Bronchial epithelial cell (primary cell): ENCODE measurements at places on chromosomes 11 and 22. TPM values are rescaled to one million over a fixed set of nuclear protein-coding genes. Genes with fewer than 3 reads are reported as not detected.
A peak's percentile ranks its signal among the peaks of the same experiment; 100 is the strongest.

DNA sequence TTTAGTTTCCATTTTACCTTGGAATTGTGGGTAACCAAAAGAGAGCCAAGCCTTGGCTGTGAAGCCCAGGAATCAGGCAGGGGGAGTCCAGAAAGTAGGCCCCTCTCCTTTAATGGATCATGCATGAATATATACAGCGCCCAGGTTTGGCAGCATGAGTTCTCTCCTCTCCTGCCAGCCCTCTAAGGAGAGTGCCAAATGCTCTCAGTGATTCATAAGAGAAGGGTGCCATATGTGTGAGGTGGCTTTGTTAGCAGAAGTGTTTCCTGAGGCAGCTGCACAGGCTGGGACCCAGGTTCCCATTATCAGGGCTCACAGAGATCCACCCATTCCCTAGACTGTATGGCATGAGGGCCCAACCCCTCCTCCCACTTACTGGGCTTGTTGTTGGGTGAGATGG, 52.3 kb upstream of the SCUBE2 start:
- DNase-seq: no peak

DNA sequence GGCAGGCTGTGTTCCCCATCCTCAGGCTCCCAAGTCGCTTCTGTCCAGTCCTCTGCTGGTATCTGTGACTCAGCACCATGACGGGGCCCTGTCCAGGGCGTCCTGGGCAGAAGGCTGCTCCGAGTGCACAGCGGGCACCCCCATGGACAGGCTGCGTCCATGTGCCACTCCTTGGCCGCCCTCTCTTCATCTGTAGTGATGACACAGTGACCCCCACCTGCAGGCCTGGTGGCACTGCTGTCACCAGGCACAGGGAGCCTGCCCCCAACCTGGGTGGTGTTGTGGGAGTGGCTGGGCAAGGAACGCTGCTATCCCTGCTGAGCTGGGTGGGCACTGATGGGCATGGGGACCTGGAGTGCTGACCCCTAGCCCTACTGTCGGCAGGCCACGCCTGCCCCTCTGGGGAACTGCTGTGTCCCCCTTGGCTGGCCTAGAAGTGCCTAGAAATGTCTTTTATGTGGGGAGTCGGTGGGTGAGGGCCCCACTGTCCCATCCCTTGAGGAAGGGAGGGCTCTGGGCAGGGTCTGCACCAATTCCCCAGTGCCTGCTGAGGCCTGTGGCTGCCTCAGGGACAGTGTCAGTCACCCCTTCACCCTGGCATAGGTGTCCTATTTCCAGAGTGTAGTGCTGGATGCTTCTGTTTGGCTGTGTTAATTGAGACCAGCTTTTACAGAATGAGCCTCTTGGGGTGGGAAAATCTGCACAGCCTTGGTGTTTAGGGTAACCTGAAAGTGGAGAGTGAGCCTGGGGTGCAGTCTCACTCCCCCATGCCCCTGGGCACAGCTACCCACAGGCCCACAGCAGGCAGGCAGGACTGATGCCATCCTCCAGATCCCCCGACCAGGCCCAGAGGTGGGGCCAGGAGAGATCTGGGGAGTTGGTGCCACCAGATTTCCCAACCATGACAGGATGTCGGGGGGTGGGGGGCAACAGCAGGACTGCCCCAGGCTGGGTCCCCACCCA, 34.5 kb downstream of the RTN4R start:
- DNase-seq: no peak

- DNase-seq: peak; percentile 73
Observed at GRCh38 chr11:73950869-73951710, at the start of gene DNAJB13. Gene DNAJB13 (plus strand): TSS chr11:73951026. CDS start chr11:73951070, 44 bp downstream.

GRCh38 chr22:29128891-29129807, 56.3 kb downstream of the KREMEN1 start:
- DNase-seq: no peak

DNA sequence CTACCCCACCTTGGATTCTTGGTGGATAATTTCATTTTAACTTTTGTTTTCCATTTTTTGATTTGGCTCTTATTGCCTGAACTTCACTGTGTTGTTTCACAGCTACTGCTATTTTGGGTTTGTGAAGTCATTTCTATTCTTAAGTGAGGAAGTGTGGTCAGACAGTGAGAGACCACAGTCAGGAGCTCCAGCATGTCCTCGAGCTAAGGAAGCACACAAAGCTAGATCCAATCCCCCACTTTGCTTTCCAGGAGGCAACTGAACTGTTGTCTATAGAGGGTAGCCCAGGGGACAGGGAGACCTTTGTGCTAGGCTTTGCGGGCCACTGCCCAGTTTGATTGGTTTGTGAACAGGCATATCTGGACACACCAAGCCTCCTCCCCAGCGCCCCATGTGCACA, 251.8 kb upstream of the KIRREL3 start:
- no peak for DNase-seq

DNA sequence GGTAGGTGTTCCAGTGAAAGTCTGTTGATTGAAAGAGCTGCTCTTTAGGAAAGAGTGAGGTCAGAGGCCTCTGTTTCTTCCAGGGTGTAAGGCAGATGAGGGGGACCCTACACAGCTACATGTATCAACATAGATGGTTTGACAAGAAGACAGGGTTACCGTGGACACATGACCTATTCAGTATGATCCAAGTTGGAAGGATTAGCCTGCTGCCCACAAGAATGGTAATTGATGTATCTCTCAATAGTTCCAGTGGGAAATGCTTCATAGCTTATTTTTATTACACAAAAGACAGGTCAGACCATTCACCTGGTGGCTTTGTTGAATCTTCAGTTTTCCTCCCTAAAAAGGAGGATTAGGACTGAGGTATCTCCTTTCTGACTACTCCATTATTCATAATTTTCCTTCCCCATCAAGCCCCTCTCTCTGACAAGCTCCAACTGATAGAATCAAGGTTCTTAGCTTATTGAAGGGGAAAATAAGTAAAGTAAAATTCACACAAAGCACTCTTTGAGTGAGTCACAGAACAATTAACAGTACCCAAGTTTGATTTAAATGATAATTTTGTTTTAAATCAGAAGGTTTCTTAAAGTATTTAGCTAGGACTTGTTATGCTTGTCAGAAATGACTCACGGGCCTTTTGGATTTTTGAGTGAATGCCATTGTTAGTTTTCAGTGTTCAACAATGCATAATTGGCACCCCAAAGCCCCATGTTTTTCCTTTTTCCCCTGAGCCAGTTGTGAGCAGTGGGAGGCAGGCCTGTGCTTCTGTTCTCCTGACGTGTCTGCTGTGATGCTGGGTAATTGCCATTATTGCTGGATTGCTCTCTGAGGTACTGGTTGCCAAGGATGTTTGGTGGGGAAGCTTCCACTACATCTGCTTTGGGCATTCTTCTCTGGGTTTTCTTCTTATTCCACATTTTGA, 373.2 kb downstream of the DDX10 start:
- peak; percentile 46 for DNase-seq

DNA sequence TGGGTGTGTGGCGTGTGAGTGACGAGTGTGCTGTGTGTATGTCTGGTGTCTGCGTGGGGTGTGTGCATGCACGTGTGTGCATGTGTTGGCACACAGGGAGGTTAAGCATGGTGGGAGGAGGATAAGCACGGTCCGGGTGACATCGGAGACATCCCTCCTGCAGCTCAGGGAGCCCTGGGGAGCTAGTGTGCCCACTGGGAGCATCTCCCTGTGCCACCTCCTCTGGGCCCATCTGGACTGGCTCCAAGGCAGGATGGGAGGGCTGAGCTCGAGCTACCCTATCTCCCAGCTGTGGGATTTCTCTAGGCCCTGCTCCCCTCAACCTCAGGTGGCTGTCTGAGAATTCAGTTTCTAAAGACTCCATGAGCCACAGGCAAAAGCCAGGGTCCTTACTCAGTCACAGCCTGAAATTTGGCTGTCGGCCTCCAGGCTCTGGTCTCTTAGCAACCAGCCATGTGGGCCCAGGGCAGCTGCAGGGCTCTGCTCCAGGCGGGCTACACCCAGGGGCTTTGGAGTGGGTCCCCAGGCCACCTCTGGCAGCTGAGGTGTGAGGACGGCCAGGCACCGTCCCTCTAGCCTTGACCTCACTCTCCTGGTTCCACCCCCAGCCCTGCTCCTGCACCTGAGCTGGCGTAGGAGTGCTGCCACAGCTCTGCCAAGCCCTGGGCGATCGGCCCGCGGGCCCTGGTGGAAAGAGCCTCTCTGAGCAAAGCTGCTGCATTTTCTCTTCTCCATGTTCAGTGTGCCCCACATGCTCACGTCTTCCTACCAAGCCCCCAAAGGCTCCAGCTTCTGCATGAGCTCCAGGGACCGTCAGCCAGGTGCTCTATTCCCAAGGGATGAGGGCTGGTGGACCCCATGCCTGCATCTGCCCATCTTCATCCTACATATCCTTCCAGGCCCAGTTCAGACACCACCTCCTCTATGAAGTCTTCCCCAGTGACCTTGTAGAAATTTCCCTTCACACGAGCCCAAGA, 39.7 kb downstream of the RTL6 start:
- no peak for DNase-seq

DNA sequence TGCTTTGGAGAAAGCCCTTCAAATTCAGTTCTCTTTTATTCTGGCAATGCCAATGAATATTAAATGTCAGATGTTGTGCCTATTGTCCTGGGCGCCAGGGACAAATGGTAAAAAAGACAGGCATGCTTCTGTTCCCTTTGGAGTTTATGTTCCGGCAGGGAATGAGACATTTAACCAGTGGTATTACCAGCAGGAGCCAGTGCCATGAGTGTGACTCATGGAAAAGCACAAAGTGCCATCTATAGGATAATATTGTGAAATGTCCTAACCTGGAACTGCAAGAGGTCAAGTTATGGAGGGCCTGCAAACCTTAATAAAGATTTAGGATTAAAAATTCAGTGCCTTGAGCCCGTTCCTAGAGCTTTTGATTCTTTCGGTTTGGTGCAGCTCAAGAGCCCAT, 39.5 kb downstream of the REXO2 start:
- DNase-seq: peak; percentile 61

- DNase-seq: no peak
Observed at GRCh38 chr22:20423906-20424551, 13.6 kb downstream of the SCARF2 start.

GRCh38 chr11:3950996-3951660, 95.7 kb downstream of the STIM1 start:
- DNase-seq: no peak

DNA sequence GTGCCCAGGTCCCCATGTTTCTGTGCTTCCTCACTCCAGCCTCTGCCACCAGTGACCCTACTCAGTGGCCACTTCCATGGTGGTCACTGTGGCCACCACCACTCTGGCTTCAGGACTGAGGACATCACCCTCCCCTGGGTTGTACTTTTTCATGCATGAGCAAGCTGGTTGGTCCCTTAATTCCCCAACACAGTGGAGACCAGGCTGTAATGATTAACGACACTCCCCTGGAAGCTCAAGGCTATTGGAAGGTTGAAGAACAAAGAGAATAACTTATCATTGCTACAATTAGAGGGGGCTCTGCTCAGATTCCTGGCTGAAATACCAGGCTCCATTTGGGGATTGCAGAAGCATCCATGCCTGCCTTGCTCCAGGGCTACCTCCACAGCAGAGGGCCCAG, 10.5 kb downstream of the PLAAT4 start:
- DNase-seq: no peak

DNA sequence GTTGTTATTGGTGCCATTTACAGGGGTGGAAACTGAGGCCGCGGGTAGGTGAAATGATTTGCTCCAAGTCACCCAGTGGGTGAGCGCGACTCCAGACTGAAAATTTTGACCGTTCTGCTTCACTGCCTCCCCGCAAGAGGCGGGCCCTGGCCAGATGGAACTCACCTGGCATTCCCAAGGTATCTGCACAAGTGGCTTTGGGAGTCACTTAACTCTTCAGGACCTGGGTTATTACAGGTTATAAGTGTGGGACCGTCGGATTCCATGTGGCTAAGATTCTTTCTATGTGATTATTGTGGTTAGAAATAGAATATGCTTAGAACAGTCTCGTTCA, 598 bp downstream of the CABIN1 start:
- peak; percentile 20 for DNase-seq

DNA sequence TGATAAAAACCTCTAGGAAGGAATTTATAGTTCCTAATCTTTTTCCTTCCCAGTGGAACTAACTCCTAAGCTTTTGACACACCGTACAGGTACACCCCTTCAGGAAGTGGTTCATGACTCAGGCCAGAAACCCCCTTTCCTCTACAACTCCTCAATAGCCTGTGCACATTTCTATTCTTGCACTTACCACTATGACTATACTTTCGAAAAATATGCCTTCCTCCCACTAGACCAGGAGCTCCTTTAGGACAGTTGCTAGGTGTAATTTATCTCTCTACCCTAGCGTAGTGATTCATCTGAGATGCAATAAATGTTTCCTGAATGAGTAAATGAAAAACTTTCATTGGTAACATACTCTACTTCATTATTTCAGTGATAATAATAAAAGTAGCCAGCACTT, 14.5 kb downstream of the MAP6 start:
- peak; percentile 91 for DNase-seq

GRCh38 chr11:119427279-119427678, 4.3 kb upstream of the THY1 start:
- peak; percentile 46 for DNase-seq

DNA sequence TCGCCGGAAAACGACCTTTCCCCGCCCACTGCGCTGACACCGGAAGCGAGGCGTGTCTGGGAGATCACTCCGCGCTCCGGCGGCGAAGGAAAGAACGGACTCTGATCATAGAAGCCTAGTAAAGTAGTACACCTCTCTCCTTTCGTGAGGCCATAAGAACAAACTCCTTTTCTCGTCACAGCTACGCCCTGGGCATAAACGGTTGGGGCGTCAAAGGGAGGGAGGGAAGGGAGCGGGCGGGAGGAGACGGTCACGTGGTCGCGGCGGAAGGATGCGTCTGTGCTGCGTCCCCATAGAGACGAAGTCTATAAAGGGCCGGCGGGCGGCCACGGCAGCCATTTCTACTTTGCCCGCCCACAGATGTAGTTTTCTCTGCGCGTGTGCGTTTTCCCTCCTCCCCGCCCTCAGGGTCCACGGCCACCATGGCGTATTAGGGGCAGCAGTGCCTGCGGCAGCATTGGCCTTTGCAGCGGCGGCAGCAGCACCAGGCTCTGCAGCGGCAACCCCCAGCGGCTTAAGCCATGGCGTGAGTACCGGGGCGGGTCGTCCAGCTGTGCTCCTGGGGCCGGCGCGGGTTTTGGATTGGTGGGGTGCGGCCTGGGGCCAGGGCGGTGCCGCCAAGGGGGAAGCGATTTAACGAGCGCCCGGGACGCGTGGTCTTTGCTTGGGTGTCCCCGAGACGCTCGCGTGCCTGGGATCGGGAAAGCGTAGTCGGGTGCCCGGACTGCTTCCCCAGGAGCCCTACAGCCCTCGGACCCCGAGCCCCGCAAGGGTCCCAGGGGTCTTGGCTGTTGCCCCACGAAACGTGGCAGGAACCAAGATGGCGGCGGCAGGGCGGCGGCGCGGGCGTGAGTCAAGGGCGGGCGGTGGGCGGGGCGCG, at the start of gene ATF4:
Gene ATF4 (plus strand): TSS at position 337 of the 880 bp plus-strand sequence. CDS start 884 bp downstream, outside the sequence.
- no peak for DNase-seq

GRCh38 chr22:37560608-37561211, 430 bp downstream of the CDC42EP1 start:
- no peak for DNase-seq

- DNase-seq: no peak
Observed at GRCh38 chr22:49354516-49355210, 473.0 kb downstream of the BRD1 start.

The IRAG1 gene
- total RNA-seq: 0.26 and 0.51 TPM in 2 replicates

The PRDM11 gene
- 4.7 and 5.4 TPM in 2 replicates for total RNA-seq

The TMEM25 gene
- 13.8 and 14.7 TPM in 2 replicates for total RNA-seq

The OR10G7 gene
- total RNA-seq: not detected in 2 replicates

The DSCAML1 gene
- total RNA-seq: under 0.01 TPM in 1 of 2 replicates, not detected in the other

The LARGE1 gene
- 2.4 and 2.9 TPM in 2 replicates for total RNA-seq
